Upper lobe of left lung (tissue), 6 donors: ENCODE measurements at places on chromosomes 11 and 22. TPM values are rescaled to one million over a fixed set of nuclear protein-coding genes. Genes with fewer than 3 reads are reported as not detected.

DNA sequence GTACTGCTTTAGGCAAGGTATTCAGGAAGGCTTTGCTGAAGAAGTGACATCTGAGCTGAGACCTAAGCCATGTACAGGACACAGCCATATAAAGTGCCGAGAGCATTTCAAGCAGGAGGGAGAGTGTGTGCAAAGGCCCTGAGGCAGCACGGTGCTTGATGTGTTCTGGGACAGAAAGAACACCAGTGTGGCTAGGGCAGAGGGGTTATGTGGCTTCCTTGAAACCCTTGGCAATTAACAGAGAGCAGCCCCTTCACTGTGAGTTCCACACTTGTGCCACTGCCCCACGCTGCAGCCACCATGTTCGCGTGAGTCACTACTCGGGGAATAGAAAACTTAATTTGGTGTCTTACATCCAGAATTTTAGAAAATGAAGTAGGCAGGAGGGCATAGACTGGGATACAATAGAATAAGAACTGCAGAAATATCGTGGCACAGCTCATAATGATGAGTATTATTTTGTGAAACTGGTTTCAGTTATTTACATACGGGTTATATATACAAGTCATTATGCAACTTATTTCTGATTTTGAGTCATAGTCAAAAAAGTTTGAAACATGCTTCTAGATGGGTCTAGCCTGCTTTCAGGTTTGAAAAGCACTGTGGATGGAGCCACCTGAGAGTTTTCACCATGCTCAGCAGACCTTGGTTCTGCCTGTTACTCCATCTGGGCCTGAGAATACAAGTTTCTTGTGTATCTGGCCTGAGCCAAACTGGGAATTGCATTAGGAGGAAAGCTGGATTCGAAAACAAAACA, 11.8 kb downstream of the IL10RA start:
- DNase-seq, result no peak

DNA sequence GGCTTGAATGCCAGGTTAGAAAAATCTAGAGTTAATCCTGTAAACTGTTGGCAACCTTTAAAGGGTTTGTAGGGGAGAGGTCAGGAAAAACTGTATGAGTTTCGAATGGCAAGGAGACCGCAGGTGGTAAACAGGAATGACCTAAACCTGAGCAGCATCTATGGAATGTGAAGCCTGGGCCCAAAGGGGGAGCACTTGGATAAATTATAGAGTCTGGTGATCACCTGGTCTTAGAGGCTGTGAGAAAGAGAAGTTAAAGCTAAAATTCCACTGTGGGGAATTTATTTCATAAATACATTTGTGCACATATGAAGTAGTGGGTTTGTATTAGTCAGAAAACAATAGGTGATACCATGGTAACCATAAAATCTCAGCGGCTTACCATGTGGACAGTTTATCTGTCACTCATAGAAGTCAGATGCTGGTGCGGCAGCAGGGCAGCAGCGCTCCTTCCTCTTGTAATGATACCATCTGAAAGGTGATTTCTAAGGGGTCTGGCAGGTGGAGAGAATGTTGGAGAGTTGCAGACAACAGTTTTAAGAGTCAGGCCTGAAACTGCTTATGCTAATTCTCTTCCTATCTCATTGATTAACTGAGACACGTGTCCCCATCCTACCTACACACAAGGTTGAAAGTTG, 1104.4 kb upstream of the CCDC90B start:
- DNase-seq, result no peak

GRCh38 chr11:78535920-78536319, 38.7 kb downstream of the NARS2 start:
- DNase-seq, result no peak

DNA sequence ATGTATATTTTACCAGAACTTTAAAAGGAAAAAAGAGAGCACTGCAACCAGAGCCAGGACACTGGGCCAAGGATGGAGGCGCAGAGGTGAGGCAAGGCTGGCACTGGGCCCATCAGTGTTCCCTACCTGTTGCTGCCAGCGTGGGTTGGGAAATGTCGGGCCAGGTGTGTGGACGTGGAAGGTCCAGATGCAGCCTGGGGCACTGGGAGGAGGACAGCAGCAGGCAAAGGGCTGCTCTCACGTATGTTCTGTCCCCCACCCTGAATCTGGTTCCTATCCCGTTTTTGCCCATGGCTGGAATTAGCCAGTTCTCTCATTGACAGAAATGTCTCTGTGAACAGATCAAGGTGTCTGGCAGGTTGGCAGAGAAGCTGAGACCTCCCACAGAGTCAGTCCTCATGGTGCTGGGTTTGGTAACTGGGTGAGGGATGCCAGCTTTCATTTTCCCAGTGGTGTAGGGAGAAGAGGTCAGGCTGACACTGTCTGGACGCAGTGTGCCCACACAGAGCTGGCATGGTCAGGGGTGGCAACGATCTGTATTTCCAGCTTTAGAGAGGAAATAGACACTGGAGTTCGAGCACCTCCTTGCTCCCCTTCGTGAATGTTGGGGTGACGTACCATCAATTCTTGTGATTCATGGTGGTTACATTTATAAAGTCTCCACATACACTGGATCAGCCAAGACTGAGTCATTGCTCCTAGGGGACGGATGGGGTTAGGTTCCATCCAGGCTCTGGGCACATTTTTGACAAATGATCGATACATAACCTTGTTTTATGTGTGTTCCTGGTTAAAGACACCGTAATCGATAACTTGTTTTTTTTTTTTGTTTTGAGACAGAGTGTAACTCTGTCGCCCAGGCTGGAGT, 4.3 kb upstream of the PNPLA3 start:
- DNase-seq, result no peak

- DNase-seq, result no peak
Measured at GRCh38 chr11:104817973-104818372, 80.3 kb downstream of the CASP12 start.

DRICH1 gene
- total RNA-seq, result 0.49 TPM

ATG16L2 gene
- total RNA-seq, result 224 TPM

PHOX2A gene
- not detected for total RNA-seq

MICALL1 gene
- total RNA-seq, result 38.3 TPM
